ENCODE measurements at places on chromosomes 6 and 20.

GRCh38 chr20:24672181-24672880 is 202.9 kb downstream of the SYNDIG1 start:
- no peak for DNase-seq

DNA sequence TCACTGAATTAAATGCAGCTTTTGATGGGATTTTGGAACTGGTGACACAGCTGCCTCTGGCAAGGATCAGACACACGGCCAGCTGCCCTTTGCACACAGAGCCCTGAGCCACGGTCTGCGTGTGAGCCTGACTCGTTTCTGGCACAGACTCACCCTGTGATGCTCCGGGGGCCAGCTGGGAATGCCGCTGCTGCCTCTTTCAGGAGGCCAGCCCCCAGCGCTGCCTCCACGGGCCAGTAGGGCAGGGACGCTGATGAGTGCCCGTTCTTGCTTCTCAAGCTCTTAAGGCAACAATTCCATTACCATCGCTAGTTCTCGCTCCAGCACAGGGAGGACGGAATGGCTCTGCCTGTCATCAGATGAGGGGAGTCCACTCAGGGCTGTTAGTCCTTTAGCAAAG is 61.6 kb downstream of the IRF4 start:
- DNase-seq: no peak

DNA sequence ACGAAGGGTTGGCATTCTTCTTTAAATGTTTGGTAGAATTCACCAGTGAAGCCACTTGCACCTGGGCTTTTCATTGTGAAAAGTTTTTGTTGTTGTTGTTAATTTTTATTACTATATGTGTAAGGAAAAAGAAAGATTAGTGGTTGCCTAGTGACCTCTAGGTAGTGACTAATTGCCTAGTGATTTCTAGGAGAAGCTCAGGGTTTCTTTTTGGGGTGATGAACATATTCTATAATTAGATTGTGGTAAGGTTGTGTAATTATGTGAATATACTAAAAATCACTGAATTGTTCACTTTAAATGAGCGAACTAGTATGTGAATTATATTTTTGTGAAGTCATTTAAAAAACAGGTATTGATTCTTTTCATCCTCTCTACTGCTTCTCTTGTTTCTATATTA is 123.8 kb upstream of the TMEM170B start:
- DNase-seq: peak; percentile 50

DNA sequence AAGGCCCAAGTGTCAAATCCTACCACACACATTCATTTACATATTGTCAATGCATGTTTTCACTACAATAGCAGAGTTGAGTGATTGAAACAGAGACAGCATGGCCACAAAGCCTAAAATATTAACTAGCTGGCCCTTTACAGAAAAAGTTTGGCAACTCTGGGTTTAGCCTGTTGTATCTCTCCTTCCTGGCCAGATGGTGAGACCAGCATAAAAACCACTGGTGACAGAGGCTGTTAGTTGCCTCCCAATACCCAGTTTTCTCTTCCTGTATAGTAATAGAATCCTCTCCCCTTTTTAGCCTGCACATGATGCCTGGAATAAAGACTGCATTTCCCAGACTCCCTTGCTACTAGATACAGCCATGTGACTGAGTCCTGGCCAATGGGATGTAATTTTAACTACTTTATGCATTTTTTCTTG is 100.0 kb upstream of the TAB2 start:
- DNase-seq: no peak

- peak; percentile 96 for DNase-seq
Observed at GRCh38 chr20:51404297-51405060, 138.0 kb downstream of the NFATC2 start.

- no peak for DNase-seq
Observed at GRCh38 chr20:12416281-12416680, 498.6 kb downstream of the BTBD3 start.

DNA sequence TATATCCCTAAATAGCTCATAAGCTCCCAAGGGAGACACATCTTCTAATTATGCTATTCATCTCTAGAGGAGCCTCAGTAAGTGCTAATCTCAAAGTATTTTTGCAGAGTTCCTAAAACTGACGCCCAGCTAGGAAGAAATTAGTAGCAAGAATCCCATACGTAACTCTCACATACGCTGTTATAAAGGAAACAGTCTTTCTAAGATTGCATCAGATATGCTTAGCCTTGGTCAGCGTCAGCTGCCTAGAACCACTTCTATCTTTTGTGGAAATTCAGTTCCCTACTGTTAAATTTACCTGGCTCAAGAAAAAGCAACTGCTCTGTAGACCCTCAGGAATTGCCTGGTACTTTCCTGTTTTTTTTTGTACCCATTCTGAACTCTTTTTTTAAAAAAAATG is 13.6 kb downstream of the RIPOR2 start:
- no peak for DNase-seq

- DNase-seq: no peak
Observed at GRCh38 chr6:157570104-157570503, 189.1 kb downstream of the ZDHHC14 start.

DNA sequence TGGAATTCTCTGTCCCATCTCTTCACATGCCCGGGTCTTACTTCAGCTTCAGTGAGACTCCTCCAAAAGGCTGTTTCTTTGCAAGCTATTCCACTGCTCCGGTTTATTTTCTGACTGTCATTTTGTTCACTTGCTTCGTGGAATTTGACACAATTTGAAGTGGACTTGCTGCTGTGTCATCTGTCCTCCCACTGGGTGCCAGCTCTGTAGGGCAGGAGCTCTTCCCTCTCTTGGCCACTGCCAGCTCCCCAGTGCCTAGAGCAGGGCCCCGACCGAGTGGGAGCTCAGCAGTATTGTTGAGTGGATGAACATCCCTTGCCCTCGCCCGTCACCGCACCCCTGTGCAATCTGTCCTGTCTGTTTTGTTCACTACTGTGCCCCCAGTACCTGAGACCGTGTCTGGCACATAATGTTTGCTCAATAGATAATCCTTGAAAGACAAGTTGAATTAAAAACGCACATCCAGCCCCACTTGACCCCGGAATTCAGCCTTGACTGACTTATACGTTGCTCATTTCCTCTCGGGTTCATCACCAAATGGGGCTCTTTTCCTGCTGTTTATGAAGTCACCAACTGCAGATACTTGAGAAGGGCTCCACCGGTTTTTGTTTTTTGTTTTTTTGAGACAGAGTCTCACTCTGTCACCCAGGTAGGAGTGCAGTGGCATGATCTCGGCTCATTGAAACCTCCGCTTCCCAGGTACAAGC is 170.3 kb upstream of the KCNG1 start:
- DNase-seq: no peak

DNA sequence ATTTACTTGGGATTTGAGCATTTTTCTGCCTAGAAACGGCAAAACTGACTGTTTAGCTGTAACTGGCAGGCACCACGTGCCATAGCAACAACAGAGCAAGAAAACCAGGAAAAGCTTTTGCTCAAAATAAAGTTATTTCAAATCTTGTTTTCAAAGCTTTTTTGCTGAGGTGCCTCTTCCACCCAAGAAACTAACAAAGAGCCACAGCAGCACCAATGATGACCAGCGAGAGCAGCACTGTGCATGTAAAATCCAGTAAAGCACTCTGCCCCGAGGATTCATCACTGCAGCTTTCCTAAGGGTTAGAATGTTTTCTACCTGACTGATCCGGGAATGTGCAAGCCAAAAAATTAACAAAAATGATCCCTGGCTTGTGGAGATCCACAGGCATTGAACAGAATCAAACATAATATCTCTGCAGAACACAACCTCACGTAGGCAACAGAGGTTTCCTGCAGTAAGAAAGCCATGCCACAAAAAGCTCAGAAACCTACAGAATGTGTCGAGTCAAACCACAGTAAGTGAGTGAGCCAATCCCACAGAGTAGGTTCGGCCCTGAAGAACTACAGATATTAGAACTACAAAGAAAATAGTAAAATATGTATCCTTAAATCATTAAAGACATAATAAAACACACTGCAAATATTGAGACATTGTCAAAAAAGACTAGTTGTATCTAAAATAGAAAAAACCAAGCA is 7.4 kb upstream of the ULBP3 start:
- DNase-seq: no peak

DNA sequence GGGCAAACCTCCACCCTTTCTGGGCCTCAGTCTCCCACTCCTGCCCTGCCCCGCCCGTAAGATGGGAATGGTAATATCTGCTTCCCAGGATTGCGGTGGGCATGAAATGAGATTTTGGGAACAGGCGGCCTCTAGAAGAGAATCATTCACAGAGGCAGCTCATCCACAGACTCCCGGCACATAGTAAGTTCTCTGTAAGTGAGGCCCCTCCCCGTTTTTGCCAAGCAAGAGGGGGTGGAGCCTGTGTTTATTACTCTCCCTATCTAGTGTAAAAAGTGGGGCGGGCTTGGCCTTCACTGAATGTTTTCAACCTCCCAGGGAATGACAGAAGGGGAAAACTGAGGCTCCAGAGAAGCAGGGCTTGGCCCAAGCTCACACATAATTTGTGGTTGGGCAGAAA is 20.0 kb downstream of the SUN5 start:
- no peak for DNase-seq

DNA sequence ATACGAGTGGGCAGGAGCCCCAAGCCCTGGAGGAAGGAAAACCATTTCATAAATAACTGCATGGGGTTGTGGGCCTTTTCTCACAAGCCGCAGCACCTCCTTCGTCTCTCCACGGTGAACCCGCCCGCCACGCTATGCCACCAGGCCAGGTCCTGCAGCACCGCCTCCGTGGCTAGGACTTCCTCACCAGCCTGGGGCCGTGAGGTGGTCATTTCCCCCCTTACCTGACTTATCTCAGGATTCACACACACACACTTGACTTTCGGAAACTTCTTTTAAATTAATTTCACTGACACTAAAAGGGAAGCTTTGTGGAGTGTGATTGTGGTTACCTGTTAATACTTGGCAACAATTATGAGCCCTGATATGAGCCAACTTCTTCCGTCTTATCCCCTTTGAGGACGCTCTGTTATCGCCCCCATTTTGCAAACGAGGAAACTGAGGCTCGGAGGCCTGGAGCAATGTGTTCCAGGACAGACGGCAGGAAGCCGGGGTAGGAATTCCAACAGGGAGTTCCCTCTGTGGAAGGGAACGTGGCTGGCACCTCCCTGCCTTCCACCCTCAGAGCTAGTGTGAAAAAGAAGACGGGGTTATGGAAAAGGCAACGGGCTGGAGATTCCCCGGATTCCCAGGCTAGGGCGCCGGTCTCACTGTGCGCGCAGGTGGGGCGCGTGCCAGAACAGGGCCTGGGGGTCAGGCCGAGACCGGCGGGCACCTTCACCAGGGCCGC is 817 bp upstream of the SLCO4A1 start:
- no peak for DNase-seq

DNA sequence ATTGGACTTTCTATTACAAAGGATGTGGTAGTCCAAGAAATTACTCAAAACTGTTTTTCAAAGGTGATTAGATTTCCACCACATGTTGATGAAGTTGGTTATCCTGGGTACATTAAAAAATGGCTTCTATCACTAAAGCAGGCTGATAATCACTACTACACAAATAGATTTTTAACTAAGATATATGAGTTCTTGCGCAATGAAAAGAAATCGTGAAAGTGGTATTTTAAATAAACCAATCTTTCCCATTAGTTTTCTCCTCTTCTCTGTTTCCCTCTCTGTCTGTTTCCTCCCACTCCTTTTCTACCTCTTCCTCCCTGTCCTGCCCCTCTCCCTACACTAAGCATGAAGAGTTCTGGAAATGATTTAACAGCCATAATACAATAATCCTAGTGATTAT is 487.9 kb upstream of the CITED2 start:
- DNase-seq: no peak

GRCh38 chr6:78947529-78947928 is 80.2 kb downstream of the IRAK1BP1 start:
- no peak for DNase-seq

DNA sequence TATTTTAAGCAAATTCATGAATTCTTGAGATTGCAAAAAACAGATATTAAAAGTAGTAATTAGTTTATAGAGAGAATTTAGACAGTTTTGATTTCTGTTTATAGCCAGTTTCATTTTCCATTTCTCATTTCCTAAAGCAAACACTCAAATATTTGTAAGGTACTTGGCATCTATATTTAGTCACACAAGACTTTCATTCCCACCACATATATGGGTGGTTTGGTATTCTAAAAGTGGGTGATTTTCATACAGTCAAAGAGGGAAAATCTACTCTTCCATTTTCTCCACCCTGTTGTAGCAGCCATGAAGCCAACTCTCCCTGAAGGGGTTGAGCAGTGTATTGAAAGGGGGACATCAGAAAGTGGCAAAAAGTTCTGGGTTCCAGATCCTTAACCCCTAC is 181.1 kb upstream of the SUPT3H start:
- no peak for DNase-seq

GRCh38 chr20:58452667-58453255 is 62.4 kb downstream of the APCDD1L start:
- DNase-seq: no peak

DNA sequence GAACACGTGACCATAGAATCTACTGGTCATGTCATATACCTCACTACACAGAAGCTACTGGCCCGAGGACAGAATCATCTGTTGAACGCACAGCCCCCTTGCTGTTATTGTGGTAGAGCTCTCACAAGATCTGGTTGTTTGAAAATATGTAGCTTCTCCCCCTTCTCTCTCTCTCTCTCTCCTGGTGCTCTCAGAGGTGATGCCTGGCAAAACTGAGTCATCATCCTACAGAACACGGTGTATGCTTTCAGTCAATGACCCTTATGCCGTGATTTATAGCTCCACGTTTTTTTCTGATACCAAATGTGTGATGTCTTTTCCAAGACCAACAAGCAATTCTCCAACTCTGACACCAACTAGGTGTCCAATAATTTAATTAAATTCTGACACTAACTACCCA is 13.0 kb upstream of the RBM24 start:
- no peak for DNase-seq

GRCh38 chr20:62739581-62740285 is 31.1 kb downstream of the NTSR1 start:
- peak; percentile 59 for DNase-seq

DNA sequence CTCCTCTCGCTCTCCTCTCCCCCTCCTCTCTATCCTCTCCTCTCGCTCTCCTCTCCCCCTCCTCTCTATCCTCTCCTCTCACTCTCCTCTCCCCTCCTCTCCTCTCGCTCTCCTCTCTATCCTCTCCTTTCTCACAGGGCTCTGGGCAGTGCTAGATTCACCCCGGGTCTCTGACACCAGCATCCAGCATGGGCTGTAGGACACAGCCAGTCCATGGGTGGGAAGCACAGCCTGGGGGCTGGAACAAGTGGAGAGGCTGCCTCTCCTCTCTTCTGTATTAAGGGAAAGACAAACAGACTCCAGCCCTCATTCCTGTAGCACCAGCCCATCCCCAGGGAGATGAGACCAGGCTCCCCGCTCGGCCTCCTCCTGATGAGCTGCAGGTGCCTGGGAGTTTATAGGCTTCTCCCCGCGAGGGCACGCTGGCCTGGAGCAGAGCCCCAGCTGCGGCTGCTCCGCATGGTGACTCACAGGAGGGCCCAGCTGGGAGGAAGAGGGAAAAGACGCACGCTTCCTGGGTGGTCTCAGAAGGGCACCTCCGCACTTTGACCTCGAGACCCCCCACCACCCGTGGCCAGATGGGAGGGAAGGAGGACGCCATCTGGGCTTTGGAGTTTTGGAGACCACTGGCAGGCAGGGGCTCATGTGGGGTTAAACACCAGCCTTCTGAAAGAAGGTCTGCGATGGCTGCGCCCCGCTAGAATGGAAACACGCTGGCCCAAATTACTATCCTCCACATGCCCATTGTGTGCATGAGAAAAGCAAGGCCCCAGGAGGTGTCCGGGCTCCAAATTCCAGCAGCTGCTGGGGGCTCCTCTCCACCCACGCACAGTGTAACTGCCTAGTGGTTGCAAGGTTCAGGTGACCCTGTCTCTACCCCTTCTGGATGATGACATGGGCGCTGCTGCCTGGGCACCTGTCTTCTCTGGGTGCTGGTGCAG is 68.0 kb downstream of the BMP7 start:
- no peak for DNase-seq
